ENCODE measurements at places on chromosomes 2 and 18. TPM values are rescaled to one million over a fixed set of nuclear protein-coding genes. Genes with fewer than 3 reads are reported as not detected.

Gene CD8A
- total RNA-seq: 0.45 TPM

- DNase-seq: no peak
These were observed 1153.3 kb upstream of the TMEFF2 start for GRCh38 chr2:193348055-193348454.

DNA sequence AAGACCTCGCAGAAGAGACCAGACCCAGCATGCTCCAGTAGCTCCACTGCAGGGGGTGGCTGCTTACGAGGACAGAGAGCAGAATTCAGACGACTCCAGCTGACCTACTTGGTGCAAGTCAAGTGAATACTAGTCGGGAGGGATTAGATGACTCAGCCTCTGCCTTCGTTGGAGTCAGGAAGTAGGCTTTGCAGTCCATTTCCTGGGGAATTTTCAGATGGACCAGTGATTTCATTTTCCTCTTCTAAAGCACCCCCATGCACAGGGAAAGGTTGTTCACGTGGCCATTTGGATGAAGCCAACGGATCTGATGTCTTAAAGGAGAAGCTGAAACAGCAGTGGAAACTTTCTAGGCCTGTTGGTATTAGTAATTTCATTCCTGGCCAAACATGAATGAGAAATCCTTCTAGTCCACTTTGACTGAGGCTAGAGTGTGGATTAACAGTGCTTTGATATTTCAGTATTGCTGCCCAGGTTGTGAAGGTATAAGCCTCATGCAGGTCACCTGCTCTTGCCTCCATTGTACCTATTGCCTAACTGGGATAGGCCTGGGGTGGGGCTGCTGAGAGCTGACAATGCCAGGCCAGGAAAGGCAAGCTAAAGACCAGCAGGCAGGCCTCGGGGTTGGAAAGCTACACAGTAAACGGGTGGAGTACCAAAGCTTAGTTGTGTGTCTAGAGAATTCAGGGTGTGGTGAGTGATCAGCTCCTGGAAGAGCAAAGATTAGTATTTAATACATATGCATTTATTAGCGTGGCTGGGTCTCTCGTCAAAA lies 117.6 kb upstream of the FOSL2 start:
- no peak for DNase-seq

DNA sequence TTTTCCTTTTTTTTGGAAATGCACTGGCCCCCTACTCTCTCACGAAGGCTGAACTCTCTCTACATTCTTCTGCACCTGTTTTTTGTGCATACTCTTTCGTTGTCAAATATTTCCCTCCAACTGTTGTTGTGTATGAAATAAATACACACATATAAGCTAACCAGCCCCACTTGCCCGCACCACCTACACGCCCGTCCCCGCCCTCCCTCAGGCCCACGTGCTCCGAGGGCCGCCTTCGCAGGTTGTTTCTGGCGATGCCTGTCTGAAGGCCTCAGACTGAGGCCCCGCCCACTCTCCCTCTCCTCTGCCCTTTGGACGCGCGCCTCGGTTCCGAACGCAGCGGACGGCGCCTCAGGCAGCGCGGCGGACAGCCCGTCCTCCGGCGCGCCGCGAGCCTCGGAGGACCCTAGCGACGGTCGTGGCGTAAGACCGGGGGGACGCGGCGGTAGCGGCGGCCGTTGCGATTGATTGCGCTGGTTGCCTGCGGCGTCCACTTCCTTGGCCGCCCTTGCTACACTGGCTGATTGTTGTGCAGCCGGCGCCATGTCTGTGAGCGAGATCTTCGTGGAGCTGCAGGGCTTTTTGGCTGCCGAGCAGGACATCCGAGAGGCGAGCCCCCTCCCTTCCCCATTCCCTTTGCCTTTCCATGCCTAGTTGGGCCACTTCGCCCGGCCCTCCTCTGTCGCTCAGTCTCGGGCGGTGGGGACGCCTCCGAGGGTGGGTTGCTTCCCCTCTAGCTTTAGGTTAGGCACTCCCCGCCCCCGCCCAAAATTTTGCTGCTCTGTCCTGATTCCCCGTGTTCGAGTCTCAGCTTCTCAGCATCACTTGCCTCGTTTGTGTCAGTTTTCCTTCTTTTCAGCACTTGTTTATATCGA lies at the start of gene TSN:
TSS of gene TSN (plus strand) at position 415 of the 875 bp plus-strand sequence. CDS start at position 544, 129 bp downstream.
- peak; percentile 97 for DNase-seq

Gene GKN2
- total RNA-seq: not detected

Gene KCNJ3
- total RNA-seq: 1.6 TPM

Gene DTNB
- 11.3 TPM for total RNA-seq

Gene GTF2A1L
- not detected for total RNA-seq

DNA sequence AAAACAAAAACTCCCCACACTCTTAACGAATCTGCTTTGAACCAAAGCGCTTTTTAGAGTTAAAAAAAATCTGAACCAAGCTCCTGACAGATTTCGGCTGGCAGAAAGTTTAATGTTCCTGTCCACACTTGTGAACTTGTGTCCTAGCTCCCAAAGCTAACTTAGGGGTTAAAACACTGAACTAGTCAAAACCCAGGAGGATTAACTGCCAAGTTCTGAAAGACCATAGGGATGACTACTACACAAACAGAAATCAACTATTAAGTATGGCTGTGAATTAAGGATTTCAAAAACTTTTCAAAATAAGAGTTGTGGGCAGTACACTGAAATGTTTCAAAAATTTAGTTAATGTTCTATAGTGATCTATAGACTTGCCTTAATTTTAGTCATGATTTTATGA lies 26.2 kb upstream of the CDKL4 start:
- no peak for DNase-seq

Gene OTX1
- total RNA-seq: not detected

Gene MERTK
- 5.9 TPM for total RNA-seq

DNA sequence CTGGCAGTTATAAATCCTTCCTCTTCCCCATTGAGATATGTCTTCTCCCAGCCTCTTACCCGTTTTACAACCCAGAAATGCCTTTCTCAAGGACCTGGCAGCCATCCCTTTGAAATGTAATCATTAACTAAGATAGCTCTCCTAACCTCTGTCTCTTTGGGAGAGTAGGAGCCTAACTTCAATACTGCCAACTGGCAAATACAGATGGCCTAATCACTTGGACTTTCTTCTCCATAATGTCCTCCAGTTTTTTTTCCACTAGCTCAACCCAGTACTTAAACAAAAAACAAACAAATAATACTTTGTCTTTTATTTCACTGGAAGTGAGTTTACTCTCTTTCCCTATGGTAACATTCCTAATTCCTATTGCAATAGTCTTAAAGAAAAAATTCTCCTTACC lies 1391.1 kb downstream of the SUCLG1 start:
- DNase-seq: no peak

Gene PIAS2
- total RNA-seq: 27.8 TPM
